ENCODE measurements at places on chromosomes 1 and 21. TPM values are rescaled to one million over a fixed set of nuclear protein-coding genes. Genes with fewer than 3 reads are reported as not detected.

TENT5C gene
- 18.7 TPM for total RNA-seq

EXOSC10 gene
- 18.1 TPM for total RNA-seq

BTBD8 gene
- 4.3 TPM for total RNA-seq

ACTRT2 gene
- not detected for total RNA-seq

GRCh38 chr1:29370067-29370466, 133.7 kb downstream of the PTPRU start:
- DNase-seq: no peak

DNA sequence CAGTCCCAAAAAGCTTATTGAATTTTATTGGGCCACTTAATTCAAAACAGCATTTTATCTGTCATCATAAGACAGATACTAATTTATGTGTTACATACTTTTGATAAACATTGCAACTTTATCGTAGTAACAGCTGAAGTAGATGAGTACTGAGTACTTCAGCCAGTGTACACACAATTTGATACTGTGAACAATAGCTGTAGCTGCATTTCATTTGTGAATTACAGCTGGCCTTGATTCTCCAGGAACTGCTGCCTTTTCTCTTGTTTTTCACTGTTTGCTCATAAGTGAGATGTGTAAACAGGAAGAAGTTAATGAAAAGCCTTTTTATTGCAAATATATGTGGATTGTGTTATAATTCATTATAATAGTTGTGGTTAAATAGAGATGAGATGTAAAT, 10.2 kb downstream of the UAP1 start:
- no peak for DNase-seq

DNA sequence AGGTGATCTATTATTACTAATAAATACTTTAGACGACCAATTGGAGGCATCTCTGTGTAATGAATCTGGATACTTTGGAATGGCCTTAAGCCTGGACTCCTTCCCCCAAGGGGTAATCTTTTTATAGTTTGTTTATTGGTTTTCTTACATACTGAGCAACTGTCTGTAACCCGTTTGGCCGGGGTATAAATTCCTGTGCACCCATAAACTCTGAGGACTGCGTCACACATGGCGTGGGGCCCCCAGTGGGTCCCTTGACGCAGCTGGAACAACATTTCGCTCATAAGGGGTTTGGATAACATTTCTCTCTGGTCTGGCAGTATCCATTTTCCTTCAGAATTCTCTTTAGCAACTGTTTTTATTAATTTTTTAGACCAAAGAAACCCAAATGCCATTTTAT, 26.5 kb downstream of the SCCPDH start:
- DNase-seq: no peak

DNA sequence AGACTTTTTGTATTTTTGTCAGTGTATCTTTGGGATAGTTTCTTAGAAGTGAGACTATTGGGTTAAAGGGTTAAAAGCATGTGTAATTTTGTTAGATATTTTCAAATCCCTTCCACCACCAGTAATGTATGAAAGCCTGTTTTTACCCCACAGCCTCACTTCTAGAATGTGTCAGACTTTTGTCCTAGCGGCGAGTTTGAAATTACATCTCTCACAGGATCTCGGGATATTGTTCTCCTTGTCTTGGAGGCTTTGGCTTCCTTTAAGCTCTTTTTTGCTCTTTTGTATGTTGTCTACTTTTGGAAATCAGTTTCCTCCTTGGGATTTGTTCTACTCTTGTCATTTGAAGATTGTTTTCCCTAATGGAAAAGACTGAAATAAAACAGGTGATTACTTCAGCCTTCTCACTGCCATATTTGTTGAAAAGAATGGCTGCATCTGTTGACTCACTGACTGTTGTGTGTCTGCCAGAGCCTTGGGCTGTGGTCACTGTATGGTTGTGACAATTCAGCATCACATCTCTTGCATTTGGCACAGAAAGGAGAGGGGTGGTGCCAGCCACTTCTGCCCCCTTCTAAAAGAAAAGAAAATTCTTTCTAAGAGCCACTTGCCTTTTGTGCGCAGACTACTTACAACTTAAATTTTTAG, 22.6 kb downstream of the ST3GAL3 start:
- DNase-seq: no peak

DNA sequence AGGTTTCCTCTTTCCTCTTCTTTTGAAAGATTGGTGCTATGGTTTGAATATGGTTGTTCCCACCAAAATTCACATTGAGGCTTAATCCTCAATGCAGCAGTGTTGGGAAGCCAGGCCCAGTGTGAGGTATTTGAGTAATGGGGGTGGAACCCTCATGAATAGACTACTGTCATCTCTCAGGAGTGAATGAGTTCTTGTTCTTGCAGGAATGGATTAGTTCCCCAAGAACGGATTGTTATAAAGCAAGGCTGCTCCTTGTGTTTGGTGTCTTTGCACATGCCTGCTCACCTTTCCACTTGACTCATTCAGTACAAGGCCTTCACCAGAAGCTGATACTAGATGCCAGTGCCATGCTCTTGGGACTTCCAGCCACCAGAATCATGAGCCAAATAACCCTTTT, 223.2 kb downstream of the BACH1 start:
- DNase-seq: no peak

All from Right ventricle myocardium inferior (tissue), 1 donor.